ENCODE measurements at places on chromosomes 1 and 21.

- no peak for DNase-seq
These were observed 1.3 kb upstream of the MTARC1 start for GRCh38 chr1:220785166-220786056.

DNA sequence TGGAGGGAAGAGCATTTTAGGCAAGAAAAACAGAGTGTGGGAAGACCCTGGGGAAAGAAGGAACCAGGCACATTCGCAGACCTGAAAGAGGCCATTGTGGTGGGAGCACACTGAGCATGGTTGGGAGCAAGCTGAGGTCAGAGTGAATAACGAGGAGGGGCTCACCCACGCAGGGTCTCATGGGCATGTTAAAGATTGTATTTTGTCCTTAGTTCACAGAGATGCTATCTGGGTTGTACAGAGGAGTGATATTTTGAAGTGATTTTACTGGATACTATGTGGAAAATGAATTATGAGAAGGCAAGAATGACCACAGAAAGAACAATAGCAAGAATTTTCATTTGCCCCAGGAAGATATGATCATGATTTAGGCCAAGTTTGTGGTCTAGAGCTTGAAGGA, 578.3 kb upstream of the NR5A2 start:
- no peak for DNase-seq

DNA sequence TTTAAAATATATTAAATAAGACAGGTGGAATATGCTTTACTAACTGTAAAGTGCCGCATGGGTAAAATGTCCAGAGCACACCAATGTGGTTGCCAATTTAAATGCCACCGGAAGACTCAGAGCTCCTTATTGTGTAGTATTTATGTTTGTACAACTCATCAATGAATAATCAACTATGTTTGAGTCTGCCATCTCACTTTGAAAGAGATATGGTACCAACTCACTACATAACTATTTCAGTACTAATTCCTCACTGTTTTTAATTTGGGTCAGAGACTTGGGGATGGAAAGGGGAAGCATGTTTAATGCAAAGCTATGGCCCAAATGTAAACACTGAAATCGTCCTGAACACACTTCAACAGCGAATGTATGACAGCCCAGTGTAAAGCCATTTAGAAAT, 144.8 kb downstream of the NR5A2 start:
- no peak for DNase-seq

GRCh38 chr1:101435831-101436511, 199.2 kb downstream of the S1PR1 start:
- no peak for DNase-seq
